Retinal pigment epithelial cell (primary cell): ENCODE measurements at places on chromosomes 11 and 22.

DNA sequence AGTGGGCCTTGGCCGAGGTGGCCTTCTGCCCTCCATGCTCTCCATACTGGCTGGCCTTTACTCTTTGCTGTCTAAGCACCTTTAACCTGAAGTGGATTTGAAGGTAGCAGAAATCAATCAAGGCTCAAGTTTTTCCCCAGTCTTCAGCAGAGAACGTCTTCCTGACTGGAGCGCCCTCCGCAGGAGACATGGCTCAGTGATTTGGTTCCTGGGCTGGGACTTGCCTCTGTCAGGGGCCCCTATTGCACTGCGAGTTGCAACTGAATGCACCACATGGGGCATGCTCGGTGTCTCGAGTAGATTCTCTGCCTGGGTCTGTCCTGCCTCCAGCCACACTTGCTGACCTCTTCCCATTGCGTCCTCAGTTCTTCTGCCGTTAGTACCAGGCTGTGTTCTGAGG is 79.6 kb downstream of the BMAL1 start:
- no peak for DNase-seq

GRCh38 chr11:46906609-46907041 is 11.7 kb downstream of the LRP4 start:
- DNase-seq, result no peak

DNA sequence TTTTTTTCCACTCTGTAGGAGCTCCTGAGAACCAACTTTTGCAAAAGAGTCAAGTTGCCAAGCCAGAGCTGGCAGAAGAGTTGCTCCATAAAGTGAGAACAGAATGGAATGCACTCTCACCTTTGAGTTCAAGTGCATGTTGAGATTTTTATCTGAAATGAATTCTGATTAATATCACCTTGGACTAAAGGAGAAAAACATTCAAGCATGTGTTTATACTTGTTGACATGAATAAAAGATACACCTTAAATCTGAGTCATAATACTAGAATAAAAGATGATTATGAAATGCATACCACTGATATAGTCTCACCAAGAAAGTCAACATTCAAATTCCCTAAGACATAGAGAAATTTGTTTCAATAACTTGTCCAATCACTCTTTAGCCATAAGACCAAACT is 37.8 kb downstream of the ARL14EP start:
- DNase-seq, result no peak

DNA sequence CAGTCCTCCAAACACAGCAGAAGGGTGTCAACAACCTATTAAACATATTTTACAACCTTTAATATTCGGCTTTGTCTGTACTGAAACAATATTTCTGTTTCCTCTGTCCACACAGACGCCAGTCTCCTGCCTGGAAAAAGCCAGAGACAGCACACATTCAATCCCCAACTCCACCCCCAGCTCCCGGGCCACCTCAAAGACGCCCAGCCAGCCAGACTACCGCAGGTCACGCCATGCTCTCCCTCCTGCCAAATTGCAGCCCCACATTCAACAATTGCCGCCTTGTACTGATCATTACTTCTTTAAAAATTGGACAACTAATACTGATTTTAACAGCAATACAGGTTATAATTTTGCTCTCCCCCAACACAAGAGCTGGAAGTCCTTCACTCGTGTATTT is 1.2 kb downstream of the SERGEF start:
- no peak for DNase-seq

- no peak for DNase-seq
Measured at GRCh38 chr22:45562537-45563361, 60.1 kb downstream of the FBLN1 start.

DNA sequence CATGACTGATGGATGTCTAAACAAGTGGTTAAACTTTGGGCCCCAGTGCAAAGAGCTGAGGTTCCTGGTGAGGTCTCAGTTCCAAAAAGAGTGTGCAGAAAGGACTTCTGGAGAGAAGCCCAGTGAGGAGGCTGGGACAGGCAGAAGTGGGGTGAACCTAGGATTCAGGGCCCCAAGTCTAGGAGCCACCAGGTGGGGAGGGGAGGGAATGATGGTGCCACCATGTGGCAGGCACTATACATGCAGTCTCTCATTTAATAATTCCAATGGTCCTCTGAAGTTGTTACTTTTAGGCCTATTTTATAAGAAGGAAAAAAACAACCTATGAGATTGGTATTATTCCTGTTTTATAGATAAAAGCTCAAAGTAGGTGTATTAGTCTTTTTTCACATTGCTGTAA is 102.0 kb downstream of the INSC start:
- DNase-seq, result no peak

DNA sequence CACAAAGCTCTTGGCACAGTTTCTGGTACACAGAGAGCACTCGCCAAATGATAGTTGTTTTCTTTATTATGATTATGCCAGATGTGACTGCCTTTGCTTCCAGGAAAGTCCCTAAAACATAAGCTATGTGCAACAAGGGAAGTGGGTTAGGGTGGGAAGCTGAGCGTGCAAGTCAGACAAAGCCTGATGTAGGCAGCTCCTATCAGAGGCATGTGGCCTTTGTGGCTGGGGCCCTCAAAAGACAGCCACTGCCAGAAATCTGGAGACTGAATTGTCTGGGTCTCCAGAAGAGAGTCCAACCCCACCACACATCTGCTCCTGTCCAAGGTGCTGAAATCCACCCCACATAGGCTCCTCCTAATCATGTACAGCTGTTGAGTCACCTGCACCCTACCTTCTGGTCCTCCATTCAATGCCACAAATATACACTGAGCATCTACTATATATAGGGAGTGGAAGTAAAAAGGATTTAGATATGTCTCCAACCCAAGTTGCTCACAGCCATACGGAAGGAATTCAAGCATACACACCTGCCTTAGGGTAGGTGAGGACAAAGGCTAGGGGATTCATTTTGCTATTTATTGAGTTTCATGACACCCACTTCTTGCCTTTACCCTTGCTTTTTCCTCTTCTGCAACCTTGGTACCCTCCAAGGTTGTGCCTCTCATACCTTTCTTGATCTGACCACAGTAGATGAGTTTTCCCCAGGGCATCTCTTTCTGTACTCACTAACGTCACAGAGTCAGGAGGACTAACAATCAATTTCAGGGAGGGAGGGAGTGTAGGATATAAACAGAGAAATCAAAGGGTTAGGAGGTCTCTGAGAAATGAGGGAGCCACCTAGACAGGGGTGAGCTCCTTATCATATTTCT is 12.4 kb downstream of the SEC14L3 start:
- no peak for DNase-seq
